ENCODE measurements at places on chromosomes 11 and 22. TPM values are rescaled to one million over a fixed set of nuclear protein-coding genes. Genes with fewer than 3 reads are reported as not detected.

- no peak for DNase-seq
Measured at GRCh38 chr11:61626580-61627380, 45.9 kb upstream of the SYT7 start.

GRCh38 chr22:42726811-42727210 lies 6.1 kb upstream of the A4GALT start:
- DNase-seq = no peak

DNA sequence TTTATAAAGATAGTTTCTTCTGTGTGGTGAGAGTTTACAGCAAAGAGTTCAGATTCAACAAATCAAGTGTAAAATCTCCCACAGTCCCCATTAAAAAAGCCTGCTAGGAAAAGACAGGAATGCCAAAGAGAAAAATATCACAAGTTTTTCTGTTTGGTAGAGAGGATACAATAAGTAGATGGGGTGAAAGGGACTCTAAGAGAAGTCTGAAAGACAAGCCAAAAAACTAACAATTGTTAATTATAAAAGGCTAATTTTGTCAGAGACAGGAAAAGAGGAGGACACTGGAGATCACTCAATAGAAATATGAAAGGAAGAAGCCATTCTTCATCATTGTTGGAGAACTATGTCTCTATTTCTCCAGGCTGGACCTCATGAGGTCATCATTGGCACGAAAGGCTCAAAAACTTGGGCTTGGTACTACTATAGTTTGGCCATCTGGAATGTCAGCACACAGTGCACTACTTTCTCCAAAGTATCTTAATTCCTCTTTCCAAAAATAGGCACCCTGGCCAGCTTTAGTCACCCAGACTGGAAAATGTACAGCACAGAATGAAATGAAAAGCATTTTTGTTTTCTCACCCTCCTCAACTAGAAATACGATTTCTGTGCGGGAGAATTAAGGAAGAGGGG lies 531 bp upstream of the SOX6 start:
- no peak for DNase-seq

- DNase-seq = no peak
Measured at GRCh38 chr22:39662686-39663052, 92.1 kb downstream of the CACNA1I start.

- no peak for DNase-seq
Measured at GRCh38 chr11:65352783-65353182, 1.8 kb upstream of the TIGD3 start.

Gene MMP11
- 0.35 TPM for polyA plus RNA-seq

Gene PGR
- 0.07 TPM for polyA plus RNA-seq

Gene IGLL1
- not detected for polyA plus RNA-seq

Gene CD59
- 754 TPM for polyA plus RNA-seq
